ENCODE measurements at places on chromosomes 4 and X. TPM values are rescaled to one million over a fixed set of nuclear protein-coding genes. Genes with fewer than 3 reads are reported as not detected.

Gene PPARGC1A
- total RNA-seq, result not detected

Gene CSAG2
- not detected for total RNA-seq

Gene PKD2
- 4.2 TPM for total RNA-seq

Gene SHROOM3
- total RNA-seq, result 0.55 TPM

Gene TASL
- total RNA-seq, result 27.7 TPM

Gene PDGFC
- total RNA-seq, result not detected

Gene HPSE
- 1.5 TPM for total RNA-seq

Gene APELA
- total RNA-seq, result not detected

Gene EVC2
- total RNA-seq, result 0.69 TPM

Gene CT47B1
- total RNA-seq, result not detected

Gene MAGEC2
- not detected for total RNA-seq

DNA sequence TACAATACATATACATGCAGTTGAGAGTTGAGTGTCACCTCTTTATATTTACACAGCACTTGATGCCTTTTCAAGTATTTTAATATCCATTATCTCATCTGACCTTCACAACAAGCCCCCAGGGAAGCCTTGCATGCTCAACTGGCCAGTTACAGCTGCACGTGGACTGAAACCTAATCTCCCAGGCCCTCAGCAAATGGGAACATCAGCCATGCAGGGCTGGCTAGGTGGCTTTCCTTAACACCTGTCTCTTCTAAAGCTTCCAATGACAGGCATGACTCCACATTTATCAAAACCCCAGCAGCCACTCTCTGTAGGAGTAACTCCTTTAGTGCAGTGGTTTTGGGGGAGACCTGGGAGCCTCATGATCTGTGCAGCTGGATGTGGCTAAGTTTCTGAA is 56.4 kb downstream of the PHKA2 start:
- no peak for DNase-seq

DNA sequence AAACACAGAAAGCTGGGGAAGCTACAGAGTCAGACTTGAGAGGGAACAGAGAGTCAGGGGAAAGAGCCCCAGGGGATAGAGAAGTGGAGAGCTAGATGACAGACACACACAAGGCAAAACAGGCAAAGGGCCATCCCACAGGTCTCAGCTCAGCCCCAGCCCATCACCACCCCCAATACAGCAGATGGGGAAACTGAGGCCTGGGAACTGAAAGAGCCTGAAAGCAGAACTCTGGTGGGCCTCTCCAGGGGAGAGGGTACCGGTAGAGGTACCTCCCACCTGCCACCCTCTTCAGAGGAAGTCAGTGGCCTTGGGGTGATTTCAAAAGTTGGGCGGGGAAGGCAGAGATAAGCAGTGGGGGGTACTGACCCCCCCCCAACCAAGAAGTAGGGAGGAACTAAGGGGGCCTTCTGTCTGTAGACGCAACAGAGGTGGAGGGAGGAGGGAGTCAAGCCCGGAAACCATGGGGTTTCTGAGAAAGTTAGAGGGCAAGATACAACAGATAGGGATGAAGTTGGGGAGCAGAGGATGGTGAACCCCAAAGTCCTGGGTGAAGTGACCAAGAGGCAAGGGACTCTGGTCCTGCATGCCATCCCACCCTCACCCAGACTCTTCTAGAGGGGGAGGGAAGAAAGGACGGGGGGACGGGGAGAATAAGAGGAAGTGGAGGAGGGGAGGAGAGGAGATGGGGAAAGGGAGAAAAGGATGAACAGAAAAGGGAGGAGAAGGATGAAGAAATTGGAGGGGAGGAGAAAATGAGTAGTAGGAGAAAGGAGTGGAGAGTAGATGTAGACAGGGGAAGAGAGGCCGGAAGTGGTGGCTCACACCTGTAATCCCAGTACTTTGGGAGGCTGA is 3.2 kb downstream of the GATA1 start:
- no peak for DNase-seq

DNA sequence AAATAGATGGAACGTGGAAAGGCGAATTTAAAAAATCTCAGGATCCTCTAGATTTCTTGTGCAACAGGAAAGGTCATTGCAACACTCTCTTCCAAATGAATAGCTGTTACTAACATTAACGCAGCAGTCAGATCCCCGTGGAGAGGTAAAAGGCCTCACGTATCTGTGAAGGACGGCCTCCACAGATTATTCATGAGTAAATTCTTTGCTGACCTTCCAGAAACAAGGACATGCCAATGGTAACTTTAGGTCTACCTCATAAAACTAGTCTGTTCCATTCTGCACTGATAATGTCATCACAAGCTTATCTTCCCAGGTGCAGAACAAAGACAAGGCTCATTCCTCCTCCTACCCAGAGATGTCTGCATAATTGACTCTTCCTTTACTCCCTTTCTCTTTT is 16.1 kb upstream of the REPS2 start:
- no peak for DNase-seq

DNA sequence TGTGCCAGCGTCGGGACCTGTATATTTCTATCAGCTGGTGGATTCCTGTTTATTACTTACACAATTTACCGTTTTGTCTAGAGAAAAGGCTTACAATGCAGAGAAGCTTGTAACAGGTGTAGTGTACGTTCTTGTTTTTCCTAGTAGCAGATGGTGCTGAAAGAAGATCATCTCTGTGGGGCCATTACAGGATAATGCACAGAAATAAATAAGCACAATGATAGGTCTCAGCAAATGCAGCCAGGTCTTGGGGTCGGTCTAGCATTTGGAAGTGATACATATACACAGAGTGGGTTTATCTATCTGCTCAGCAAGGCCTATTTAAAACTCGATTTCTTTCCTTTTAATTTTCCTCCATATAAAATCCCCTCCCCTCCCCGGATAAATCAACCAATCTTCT is 180.9 kb upstream of the LCORL start:
- DNase-seq, result no peak

DNA sequence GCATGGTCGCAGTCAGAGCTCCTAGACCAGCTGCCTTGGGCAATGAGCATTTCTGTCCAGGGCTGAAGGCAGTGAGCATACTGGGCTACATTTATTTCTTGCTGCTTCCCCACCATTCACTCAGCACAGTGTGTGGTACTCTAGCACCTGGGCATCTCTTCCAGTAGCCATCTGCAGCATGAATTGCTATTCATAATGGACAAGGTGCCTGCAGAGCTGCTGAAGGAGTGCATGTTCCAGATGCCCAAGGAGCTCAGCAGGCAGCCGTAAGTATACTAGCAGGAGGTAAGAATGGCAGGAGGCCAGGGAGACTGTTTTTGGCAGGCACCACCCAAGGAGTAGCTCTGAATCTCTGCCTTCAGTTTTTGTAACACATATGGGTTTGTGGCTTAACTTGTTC is 110.4 kb upstream of the RXFP1 start:
- no peak for DNase-seq

GRCh38 chrX:32280489-32280888 is 930.9 kb downstream of the DMD start:
- no peak for DNase-seq

DNA sequence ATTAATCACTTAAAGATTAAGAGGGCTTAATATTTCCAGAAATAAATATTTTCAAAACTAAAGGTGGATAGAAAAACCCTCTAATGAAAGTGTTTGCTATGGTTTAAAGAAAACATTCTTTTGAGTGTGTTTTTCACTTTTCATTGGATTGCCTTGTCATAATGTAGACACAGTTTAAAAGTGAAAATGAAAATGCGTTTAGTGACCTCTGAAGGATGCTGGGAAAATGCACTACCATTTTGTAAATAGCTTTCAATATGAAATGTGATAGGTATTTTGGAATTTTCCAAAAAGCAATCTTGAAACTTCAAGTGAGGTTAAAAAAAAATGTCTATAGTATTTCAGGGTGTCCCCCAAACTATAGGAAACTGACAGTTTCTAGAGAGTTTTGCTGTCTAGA is 642.2 kb downstream of the C4orf33 start:
- DNase-seq, result no peak

DNA sequence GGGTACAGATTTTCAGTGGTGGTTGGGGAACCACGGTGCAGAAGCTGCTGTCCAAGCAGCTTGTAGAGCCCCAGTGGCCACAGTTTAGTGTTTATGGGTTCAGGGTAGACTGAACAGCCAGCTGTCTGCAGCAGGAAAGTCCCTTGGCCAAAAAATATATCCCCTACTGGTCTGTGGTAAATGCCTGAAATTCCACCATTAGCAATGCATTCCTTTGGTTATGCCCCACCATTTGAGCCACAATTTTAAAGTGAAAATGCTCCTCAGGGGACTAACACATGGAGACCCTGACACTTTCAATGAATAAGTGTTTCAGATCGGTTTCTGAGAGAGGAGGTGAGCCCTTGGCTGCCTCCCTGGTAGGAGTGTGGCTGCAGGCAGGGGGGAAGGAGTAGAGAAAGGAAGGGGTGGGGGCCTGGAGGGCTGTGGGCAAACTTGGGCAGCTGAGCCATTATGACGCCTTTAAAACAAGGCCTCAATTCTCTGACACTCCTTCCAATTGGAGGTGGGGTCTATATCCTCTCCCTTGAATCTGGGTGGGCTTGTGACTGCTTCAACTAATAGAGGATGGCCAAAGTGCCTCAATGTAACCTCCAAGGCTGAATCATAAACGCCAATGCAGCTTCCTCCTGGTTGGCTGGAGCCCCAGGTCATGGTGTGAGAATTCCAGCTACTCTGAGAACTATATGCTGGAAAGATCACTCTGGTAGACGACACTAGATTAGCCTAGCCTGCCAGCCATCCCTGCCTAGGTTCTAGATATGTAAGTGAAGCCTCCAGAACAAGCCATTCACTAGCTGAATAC is 75.8 kb upstream of the ATP6AP2 start:
- DNase-seq, result no peak

GRCh38 chr4:158578476-158578875 is 56.8 kb downstream of the RXFP1 start:
- no peak for DNase-seq

DNA sequence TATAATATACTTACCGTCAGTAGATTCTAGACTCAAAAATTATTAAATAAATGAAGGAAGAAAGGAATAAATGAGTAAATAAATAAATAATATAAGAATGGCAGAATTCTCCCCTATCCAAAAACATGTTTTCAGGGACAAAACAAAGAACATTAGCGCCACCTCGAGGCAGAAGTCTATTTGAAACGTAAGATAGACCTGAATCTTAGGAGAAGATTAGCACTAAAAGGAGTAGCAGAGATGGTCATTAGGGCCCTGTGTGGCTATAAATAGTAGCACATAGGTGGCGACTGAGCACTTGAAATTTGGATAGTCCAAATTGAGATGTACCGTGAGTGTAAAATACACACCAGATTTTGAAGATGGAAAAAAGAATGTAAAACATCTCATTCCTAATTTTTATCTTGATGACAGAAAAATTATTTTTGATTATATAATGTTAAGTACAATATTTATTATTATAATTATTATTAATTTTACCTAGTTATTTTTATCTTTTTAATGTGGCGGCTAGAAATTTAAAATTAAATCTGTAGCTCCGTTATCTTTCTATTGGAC is 24.3 kb upstream of the SRD5A3 start:
- no peak for DNase-seq

DNA sequence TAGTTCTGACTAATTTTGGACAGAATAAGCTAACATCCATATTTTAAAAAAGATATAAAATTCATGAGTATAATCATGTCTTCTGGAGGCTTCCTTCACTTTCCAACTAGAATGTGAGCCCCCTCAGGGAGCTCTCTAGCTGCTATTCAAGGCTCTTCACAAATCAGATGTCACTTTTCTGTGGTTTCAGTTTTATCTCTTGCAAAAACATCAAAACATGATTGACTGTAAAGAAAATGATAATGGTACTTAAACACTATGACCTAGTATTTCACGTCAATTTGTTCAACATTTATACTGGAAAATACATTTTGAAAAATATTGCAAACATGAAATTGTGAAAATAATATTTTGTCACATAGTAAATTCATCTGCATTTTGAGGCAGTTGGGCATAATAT is 234.2 kb downstream of the UNC5C start:
- no peak for DNase-seq

- no peak for DNase-seq
These were observed 20.1 kb downstream of the EIF4E start for GRCh38 chr4:98908703-98909262.

DNA sequence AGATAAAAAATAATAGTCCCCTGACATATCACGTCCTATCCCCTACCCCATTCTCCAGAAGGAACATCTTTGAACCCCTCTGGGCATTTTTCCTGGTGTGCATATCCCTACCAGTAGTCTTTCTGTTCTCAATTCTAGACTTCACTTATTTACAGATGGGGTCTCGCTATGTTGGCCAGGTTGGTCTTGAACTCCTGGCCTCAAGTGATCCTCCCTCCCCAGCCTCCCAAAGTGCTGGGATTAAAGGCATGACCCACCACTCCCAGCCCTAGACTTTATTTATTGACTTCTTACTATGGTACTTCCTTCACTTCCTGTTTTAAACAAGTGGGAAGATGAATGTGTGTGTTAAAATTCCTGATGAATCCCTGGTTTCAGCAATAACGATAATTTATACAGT is 612 bp upstream of the RRAGB start:
- DNase-seq, result no peak

GRCh38 chr4:98394134-98394533 is 132.9 kb downstream of the RAP1GDS1 start:
- DNase-seq, result no peak

GRCh38 chr4:8280158-8280875 is 10.8 kb downstream of the HTRA3 start:
- DNase-seq, result no peak

DNA sequence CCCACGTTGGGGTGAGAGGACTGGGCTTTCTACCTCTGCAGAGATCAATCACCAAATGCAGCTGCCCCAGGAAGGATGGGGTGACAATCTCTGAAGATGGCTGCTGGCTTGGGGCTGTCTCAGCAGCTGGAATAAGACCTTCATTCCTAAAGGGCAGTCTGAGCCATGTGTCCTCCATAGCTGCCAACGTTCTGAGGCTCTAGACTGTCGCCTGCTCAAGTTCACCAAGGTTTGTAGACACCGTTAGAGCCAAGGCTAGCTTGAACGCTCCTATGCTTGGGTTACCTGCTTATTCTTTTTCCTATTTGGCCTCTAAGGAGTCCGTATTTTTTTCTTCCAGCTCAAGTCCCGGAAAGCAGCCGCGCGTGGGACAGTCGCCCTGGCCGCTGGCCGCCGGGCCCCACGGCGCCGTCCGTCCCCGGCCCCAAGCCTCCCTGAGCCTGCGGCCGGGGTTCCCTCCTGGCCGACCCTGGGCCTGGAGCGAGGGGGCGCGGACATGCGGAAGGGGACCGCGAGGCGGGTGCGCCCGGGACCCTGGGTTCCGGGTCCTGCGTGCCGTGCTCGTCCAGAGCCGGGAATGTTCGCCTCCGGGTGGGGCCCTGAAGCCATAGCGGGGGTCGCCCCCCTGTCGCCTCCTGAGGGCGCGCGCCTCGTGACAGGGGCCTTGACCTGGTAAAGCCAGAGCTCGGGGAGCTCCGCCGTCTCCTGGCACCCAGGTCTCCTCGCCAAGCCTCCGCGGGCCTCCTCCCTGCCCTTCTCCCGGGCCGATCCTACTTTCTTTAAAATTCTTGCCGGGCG is 23.3 kb downstream of the MRFAP1 start:
- no peak for DNase-seq

- no peak for DNase-seq
These were observed 128.9 kb downstream of the REELD1 start for GRCh38 chr4:146343199-146343598.

DNA sequence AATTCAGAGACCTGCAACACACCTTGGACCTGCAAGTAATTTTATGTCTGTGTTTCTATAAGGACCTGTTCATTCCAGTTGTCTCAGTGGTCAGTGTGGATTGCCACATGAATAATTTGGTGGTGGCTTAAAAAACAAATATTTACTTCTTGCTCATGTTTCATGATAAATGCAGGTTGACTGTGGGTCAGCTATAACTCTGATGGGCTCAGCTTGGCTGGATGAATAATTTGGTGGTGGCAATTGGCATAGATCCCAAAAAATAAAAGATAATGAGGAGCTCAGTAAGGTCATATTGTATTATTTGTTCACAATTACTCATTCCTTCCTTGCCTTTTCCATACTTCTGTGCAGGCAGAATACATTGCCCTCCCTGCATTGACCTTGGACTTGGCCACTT is 18.9 kb upstream of the SCRG1 start:
- no peak for DNase-seq
